ENCODE measurements at places on chromosomes 2 and 18.

GRCh38 chr18:21444465-21445212 is 155.9 kb downstream of the ESCO1 start:
- peak; percentile 49 for DNase-seq

GRCh38 chr2:239744706-239745340 is 280.3 kb downstream of the NDUFA10 start:
- no peak for DNase-seq

DNA sequence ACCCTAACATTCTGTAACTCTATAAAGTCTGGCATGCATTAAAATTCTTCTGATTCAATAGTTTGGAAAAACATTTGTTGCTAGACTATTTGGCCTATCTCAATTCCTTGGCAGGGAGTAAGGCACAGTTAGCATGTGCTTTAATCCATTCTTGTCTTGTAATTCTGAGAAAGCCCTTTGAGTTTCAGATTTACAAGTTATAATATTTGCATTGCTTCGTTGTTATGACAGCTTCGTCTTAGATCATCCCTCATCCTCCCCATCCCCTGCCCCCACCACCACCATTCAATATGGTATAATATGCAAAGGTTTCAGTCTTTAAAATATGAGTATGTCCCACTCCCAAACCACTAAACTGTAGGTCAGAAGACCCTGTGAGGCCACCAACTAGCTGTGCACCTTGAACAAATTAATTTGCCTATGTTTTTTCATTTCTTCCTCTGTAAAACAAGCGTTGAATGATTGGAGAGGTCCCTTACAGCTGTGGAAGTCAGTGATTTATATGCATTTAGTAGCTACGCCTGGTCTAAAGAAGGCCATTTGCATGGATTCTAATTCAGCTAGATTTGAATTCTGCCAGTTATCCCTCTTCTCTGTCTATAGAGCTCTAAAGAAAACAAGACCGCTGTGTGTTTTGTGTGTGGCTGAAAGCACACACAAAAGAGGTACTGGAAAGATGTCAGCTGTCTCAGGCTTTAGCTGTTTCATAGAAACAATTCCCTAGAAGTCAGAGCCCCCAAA is 591 bp downstream of the C2orf80 start:
- DNase-seq = no peak

DNA sequence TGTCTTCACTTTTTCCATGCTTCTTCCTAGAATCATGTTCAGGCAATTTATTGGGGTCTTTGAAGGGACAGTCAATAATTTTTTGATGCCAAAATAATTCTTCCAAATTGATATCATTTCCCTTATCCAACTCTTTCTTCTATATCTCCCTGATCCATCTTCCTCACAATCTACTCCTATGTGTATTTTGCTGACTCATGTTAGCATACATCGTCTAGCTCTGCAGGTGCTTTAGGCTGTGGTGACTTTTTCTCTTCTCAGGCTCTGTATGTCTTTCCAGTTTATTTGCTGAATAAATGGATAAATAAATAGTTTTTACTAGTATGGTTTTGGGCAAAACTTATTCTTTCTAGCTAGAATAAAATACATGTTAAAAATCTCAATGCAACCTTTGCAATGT is 1650.9 kb upstream of the TMEFF2 start:
- DNase-seq = no peak

DNA sequence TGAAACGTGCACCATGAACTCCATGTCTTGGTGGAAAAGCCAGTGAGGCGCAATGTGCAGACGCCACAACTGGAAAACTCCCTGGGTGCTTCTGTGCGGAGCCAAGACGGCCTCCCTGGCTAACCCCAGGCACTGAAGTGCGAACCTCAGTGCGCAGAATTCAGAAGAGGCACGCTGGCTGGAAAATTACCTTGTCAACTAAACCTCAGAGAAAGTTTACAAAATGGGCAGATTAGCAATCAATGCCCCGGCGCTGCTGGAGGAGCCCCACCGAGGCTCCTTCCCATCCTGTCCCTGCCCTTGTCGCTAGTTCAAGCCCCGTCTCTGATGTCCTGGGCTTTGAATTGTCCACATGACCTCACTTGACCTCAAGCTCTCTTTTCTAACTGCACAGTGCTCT is 22.2 kb downstream of the SNORC start:
- DNase-seq = no peak

GRCh38 chr2:168380500-168380899 is 75.6 kb upstream of the CERS6 start:
- no peak for DNase-seq

DNA sequence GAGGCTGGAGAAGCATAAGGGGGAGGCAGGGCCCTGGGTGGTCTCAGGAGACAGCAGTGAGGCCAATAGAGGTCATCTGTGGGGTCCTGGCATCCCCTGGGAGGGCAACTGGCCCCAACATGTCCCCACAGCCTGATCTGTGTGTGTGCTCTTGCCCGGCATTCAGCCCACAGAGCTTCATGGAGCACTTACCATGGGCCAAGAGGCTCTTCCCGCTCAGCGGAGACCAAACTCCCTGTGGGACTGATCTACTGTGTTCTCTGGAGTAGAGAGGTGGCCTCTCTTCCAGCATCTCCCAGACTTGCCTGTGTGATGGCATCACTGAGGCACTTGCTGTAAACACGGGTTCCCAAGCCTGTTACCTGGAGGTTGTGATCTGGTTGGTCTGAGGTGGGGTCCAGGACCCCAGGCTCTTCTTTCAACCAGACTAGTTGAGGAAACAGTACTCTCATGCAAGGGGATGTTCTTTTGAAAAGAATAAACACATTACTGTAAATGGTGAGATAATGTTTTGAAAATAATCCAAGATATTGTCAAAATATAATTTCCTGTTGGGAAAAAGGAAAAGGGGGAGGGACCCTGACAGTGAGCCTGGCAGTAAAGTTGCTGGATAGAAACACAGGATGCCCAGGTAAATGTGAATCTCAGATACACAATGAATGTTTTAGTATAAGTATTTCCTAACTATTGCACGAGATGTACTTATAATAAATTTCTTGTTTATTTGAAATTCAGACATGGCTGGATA is 67.6 kb downstream of the SOWAHC start:
- no peak for DNase-seq

DNA sequence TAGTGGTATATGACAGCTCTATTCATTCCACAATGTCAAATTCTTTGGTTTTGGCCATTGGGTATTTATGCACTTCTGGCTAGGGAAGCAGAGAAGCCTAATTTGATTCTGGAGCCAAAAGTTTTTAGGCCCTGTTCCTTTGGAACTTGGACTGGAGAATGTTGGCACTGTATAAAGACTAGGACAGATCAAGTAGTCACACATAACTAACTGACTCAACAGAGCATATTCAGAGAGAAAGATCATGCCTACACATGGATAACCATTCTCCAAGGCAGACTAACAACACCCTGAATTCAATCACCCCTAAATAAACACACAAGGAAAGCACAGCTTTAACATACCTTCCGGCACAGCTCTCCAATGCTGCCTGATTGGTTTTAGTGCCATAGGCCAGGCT is 62.9 kb downstream of the ARHGAP15 start:
- no peak for DNase-seq

GRCh38 chr2:47594656-47595055 is 188.3 kb upstream of the MSH6 start:
- no peak for DNase-seq

DNA sequence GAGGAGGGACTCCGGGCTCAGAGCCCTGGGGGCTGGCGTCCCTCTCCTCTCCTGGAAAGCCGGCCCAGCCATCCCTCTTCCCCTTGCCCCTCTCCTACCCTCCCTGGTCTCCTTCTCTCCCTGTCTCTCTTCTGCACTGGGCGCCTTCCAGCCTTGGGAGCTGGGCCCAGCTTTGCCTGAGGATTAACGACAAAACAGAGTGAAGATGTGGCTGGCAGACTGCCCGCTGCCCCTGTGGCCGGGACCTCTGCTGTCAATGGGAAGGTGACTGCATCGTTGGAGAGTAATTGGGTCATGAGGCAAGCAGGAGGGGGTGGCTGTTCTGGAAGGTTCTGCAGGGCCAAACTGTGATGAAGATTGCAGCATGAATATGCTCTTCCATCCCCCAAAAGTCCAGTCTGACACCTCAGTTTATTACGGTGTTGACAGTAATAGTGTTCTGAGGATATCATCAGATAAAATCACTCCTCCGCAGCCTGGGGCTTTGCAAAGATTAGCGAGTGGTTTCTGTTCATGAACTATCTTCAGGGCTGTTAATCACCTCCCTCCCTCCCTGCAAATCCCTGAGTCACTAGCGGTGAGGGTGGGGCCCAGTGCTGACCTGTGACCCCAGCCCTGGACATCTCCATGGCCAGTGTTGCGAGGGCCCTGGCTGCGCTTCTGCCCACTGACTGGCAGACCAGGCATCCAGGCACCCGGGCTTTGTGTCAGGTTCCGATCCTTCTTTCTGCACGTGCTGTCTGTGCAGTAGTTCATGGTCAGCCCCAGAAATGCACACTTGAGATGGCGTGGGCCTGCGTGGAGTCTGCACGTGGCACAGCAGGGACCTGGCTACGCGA is 23.0 kb downstream of the RTP5 start:
- DNase-seq = peak; percentile 23

- DNase-seq = no peak
Observed at GRCh38 chr2:176769499-176770370, 442.9 kb upstream of the HNRNPA3 start.

DNA sequence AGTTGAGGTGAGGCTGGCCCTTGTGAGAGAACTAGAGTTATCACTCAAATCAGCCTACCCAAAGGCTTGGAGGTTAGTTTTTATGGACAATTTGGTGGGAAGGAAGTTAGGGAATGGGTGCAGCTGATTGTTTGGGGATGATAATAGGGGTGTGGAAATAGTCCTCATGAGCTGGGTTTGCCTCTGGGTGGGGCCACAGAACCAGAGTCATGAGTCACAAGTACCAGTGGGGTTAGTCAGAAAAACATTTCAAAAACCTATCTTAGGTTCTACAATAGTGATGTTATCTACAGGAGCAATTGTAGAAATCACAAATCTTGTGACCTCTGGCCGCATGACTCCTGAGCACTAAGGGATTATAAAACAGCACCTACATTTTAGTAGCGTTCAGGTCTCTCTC is 630.1 kb upstream of the PIK3C3 start:
- no peak for DNase-seq

- DNase-seq = no peak
Observed at GRCh38 chr18:10216791-10217190, 237.6 kb upstream of the APCDD1 start.

DNA sequence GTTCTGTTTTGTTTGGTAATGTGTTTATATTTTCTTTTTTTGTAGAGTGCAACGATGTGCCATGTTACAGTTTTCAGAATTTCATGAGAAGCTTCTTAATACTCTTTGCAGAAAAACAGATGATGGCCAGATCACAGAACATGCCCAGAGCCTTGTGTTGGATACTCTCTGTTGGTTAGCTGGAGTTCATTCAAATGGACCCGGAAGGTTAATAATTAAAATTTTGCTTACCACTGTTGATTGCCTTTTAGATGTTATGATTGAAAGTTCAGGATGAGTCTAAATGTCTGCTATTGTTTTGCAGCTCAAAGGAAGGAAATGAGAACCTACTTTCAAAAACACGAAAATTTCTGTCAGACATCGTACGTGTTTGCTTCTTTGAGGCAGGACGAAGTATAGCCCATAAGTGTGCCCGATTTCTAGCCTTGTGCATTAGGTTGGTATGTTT is 85.2 kb downstream of the BIRC6 start:
- no peak for DNase-seq

DNA sequence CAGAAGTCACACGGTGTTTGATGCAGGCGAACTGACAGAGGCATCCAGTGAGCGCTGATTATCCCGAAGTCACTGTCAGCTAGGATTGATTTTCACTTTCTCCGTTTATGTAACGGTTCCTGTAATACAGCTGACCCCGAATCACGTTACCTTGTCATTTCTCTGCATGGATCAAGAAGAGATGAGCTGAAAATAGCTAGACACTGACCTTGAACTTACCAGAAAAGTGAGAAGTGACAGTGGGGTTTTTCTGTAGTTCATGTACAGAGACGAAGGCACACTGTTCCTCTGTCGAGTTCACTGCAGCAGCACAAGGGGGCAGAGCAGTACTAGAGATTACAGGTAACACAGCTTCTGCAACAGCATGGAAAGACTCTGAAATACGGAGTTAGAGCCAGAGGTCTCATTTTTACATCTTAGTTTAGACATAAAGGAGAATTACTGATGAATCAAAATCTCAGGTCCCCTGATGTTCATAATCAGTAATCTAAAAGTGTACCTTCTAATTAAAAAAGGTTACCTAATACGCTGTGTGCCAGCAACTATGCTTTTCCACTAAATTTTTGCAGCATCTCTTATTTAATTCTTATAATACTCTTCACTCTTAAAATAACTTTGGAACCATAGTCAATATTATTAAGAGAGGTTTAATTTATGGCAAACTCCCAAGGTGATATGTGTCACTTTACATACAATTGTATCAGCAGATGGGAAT is 33.1 kb downstream of the ARHGAP15 start:
- peak; percentile 72 for DNase-seq

DNA sequence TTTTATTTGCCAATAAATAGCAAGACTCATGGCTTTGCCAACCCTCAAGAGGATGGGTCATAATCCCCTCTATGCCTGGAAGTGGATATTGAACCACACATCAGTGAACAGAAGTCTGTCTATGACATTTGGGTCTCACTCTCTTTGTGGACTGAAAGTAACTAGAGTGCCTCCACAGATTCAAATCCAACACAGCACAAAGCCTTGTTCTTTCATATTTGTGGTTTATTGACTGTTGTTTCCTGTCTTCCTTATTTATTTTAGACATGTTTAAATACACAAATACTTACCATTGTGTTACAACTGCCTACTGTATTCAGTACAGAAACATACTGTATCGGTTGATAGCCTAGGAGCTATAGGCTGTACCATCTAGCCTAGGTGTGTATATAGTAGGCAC is 121.9 kb downstream of the TSN start:
- DNase-seq = no peak

DNA sequence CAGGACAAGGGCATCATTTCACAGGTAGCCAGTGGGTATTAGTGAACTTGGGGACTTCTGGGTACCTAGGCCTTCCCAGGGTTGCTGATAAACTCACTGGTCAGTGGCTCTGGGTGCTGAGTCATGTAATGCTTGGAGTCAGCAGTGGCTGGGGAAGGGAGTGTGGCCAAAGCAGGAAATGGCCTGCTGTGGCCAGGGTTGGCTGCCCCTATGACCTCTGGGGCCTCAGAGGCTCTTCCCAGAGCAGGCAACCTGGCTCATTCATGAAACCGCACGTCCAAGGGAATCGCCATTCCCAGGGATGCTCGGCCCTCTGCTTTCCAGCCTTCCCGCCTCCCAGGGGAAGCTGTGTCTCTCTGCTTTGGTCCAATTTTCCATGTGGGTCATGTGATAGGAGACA is 294.9 kb downstream of the DYSF start:
- no peak for DNase-seq

DNA sequence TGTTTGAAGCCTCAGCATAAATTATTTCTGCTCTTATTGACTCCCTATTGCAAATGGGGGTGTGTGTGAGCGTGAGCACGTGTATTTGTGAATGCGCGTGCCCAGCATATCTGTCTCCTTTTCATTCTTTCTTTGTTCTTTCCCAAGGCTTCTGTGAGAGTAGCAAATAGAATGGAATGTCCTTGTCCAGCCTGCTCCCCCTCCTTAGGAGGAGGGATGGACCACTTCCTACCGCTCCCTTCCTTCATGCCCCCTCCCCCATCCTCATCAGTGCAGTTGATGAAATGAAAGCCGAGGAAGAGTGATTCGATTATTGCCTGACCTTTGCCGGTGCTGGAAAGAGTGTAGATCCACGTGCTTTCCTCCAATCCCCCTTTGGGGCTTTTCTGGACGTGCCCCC is 102.0 kb downstream of the CPO start:
- no peak for DNase-seq

Measured in hematopoietic multipotent progenitor cell treated with erythropoietin and hydrocortisone succinate and interleukin-3 and kit ligand, for 8 days (in vitro differentiated cells).